Neural crest cell (in vitro differentiated cells): ENCODE measurements at places on chromosomes 7 and 10.

DNA sequence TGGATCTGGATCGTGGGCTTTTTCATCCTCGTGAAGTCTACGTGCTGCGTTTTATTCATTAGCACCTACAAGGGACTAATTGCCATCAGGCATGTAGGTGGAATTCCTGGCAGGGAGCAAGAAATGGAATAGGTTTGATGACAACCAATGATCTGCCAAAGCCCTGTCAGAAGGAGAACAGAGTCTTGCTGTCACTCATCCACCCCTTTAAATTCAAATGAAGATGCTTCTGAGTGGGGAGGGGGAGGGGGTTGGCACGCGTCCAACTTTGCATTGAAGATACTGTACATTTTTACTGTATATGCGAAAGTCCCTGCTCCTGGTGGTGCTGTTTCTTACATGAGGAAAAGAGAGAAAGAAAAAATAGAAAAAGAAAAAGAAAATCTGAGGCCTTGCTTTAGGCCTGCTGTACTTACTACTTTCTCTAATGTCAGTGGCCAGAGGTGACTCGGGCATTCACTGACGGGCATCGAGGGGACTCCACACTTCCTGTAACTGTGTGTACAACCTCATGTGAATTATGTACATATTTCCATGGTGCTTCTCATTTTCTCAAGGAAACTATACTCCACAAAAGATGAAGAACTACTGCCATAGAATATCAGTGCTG lies 569.1 kb downstream of the INHBA start:
- peaks cover 29% of the 10 kb centered on the region for H3K4me1 ChIP-seq
- H3K36me3 ChIP-seq: no peaks in the 10 kb centered on the region
- H3K27ac ChIP-seq: peak overlapping the region; percentile 67
- H3K27me3 ChIP-seq: no peaks in the 10 kb centered on the region

GRCh38 chr10:99394761-99395386 lies 35.5 kb downstream of the GOT1 start:
- no peak for DNase-seq
- peaks cover 2% of the 10 kb centered on the region for H3K27me3 ChIP-seq
- no peak overlapping the region for H3K27ac ChIP-seq
- peaks cover 4% of the 10 kb centered on the region for H3K4me1 ChIP-seq
- no peak overlapping the region for H3K4me3 ChIP-seq

DNA sequence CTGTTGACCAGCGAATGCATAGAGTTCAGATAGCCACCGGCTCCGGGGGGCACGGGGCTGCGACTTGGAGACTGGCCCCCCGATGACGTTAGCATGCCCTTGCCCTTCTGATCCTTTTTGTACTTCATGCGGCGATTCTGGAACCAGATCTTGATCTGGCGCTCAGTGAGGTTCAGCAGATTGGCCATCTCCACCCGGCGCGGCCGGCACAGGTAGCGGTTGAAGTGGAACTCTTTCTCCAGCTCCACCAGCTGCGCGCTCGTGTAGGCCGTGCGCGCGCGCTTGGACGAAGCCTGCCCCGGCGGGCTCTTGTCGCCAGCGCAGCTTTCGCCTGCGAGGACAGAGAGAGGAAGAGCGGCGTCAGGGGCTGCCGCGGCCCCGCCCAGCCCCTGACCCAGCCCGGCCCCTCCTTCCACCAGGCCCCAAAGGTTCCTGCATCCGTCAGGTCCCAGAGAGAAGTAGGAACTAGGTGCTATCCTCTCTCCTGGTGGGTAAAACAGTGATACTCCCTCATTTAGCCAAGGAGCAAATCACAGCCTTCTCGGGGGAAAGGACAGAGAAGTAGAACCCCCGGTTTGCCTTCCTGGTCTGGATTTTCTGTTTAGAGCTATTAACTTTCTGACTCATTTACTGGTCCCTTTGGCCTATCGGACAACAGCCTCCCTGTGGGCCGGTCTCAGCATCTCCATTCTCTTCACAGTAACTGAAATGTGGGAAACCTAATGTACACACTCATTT lies 6.1 kb upstream of the HOXA2 start:
- DNase-seq: no peak
- H3K27ac ChIP-seq: peak overlapping the region; percentile 77
- H3K36me3 ChIP-seq: peaks cover 9% of the 10 kb centered on the region
- H3K4me1 ChIP-seq: peaks cover 73% of the 10 kb centered on the region
- H3K27me3 ChIP-seq: peaks cover 96% of the 10 kb centered on the region

DNA sequence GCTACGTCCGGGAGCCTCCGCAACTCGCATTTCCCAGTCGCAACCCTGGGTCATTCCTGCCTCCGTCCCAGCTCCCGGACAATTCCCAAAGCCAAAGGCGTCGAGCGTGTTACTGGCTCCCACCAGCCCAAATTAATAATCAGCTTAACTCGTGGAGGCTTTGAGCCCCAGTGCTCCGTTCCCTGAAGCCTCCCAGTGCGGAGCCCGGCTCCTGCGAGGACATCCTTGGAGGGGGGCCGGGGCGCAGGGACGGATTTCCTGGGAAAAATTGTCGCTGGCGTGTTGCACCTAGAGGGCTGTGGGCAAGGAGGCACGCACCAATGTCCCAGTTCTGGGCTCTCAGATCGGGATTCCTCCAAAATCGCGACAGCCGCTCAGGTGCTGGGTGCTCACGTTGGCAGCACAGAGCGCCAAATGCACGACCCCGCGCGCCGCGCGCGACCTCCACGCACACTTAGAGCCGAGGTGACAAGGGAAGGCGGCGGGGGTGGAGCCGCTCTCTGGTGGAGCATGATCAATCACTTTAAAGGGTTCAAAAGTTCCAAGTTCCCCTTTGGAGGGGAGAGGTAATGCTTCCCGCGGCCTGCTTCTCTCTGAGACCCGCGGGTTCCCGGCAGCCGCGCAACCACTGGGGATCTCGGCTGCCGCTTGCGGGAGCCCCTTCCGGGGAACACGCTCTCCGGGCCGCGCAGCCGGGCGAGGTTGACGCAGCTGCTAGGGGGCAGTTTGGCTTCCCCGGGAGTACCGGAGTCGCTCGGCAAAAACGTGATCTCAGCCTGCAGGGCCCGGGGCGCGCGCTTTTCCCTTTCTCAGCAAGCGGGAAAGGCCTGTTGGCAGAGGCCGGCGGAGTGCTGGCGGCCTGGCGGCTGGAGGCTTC lies 25.5 kb downstream of the SKIDA1 start:
- H3K4me3 ChIP-seq: peak overlapping the region; percentile 92
- H3K4me1 ChIP-seq: peaks cover 73% of the 10 kb centered on the region
- no peaks in the 10 kb centered on the region for H3K36me3 ChIP-seq
- no peak for DNase-seq
- H3K27ac ChIP-seq: peak overlapping the region; percentile 68

GRCh38 chr10:89888321-89889070 lies 187.1 kb downstream of the KIF20B start:
- DNase-seq: no peak
- H3K27me3 ChIP-seq: no peaks in the 10 kb centered on the region
- no peak overlapping the region for H3K4me3 ChIP-seq
- H3K27ac ChIP-seq: no peak overlapping the region

- no peak overlapping the region for H3K27ac ChIP-seq
- DNase-seq: no peak
- no peak overlapping the region for H3K4me3 ChIP-seq
- no peaks in the 10 kb centered on the region for H3K27me3 ChIP-seq
- peaks cover 59% of the 10 kb centered on the region for H3K4me1 ChIP-seq
Measured at GRCh38 chr7:127978421-127978820, 52.8 kb downstream of the LRRC4 start.

- H3K27ac ChIP-seq: no peak overlapping the region
- no peak for DNase-seq
- no peak overlapping the region for H3K4me3 ChIP-seq
- no peaks in the 10 kb centered on the region for H3K4me1 ChIP-seq
Measured at GRCh38 chr7:50970092-50970491, 187.4 kb upstream of the GRB10 start.

GRCh38 chr10:11869743-11870460 lies 46.7 kb downstream of the PROSER2 start:
- no peaks in the 10 kb centered on the region for H3K27me3 ChIP-seq
- H3K27ac ChIP-seq: no peak overlapping the region
- H3K36me3 ChIP-seq: no peaks in the 10 kb centered on the region
- no peak overlapping the region for H3K4me3 ChIP-seq
- DNase-seq: no peak

DNA sequence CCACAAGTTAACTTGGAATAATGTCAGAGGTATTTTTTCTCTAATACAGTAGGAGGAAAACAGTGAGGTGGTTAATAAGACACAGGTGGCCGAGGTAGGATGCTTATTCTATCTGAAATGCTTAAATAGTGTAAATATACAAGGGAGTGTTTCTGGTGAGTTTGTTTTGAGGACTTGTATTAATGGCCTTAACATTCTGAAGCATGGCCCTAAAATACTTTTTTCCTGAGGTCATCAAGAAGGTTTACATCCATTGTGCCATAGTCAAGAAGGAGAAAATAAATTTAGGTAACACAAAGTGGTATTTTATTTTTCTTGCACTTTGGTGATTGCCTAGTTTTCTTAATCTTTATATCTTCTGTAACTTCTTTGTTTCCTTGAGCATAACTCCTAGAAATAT lies 18.8 kb downstream of the GNAI1 start:
- peaks cover under 1% of the 10 kb centered on the region for H3K36me3 ChIP-seq
- no peak overlapping the region for H3K27ac ChIP-seq
- no peak for DNase-seq
- H3K27me3 ChIP-seq: no peaks in the 10 kb centered on the region
- H3K4me1 ChIP-seq: no peaks in the 10 kb centered on the region
- no peak overlapping the region for H3K4me3 ChIP-seq

- H3K4me1 ChIP-seq: no peaks in the 10 kb centered on the region
- no peak overlapping the region for H3K4me3 ChIP-seq
- no peak for DNase-seq
Measured at GRCh38 chr10:12806228-12807095, 195.1 kb downstream of the CCDC3 start.

GRCh38 chr7:135782377-135782776 lies 33.8 kb upstream of the FAM180A start:
- no peak overlapping the region for H3K4me3 ChIP-seq
- H3K36me3 ChIP-seq: peaks cover 3% of the 10 kb centered on the region
- H3K27ac ChIP-seq: no peak overlapping the region
- DNase-seq: no peak
- H3K27me3 ChIP-seq: peaks cover 10% of the 10 kb centered on the region
- no peaks in the 10 kb centered on the region for H3K4me1 ChIP-seq
